NCI-H1092 (cell line): ENCODE measurements at places on chromosomes 6 and 20.

DNA sequence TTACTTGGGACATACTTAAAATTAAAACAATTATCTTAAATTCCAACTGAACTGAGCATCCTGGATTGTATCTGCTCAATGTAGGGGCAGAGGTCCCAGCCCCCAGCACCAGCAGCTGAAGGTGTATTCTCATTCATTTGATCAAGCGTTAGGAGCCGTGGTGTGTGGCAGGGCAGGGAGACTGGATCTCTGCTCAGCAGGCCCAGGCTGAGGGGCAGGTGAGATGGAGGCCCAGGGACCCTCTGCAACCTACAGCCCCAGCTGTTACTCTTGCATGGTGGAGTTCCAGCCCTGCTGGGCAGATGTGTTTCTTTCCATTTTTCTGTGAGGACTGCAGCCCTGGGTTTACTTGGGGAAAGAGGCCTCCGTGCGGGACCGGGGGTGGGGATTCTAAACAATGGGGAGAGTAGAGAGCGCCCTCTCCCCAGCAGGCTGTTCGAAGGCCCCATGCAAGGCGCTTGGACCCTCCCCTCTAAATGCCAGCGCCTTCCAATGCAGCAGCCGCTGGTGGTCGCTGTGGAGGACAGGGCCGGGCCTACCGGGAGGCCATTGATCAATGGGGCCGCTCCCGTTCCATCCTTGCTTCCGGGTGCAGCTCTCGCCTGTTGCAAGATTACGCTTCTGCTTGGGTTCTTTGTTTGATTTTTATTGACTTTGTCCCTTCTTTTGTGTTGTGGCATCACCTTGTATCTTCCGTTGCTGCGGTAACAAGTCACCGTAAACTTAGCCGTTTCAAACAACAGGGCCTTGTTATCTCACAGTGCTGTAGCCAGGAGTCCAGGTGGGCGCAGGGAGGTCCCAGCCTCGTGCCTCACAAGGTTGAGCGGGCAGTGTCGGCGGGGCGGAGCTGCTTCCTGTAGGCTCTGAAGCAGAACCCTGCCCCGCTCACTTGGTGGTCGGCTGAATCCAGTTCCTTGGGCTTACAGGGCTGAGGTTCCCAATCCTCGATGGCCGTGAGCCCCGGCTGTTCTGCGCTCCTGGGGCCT lies 134.8 kb upstream of the PHACTR3 start:
- DNase-seq: no peak

GRCh38 chr6:109705258-109705657 lies 14.2 kb downstream of the FIG4 start:
- DNase-seq: peak; percentile 81

DNA sequence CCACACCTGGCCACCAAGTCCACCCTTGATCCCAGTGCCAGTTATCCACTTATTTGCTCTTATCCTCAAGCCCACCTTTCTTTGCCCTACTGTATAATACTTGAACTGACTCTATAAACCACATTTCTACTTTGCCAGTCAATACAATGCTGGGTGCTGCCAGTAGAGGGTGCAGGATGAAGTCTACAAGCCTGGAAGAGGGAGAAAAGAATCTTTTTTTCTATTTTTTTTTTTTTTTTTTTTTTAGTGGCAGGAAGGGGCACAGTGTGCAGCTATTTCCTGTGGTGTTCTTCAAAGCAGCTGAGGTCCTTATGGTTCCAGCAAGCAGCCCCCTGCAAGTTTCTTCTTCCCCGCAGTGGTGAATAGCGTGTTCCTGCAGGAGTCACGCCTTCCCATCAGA lies 22.2 kb upstream of the GABRR1 start:
- DNase-seq: no peak

DNA sequence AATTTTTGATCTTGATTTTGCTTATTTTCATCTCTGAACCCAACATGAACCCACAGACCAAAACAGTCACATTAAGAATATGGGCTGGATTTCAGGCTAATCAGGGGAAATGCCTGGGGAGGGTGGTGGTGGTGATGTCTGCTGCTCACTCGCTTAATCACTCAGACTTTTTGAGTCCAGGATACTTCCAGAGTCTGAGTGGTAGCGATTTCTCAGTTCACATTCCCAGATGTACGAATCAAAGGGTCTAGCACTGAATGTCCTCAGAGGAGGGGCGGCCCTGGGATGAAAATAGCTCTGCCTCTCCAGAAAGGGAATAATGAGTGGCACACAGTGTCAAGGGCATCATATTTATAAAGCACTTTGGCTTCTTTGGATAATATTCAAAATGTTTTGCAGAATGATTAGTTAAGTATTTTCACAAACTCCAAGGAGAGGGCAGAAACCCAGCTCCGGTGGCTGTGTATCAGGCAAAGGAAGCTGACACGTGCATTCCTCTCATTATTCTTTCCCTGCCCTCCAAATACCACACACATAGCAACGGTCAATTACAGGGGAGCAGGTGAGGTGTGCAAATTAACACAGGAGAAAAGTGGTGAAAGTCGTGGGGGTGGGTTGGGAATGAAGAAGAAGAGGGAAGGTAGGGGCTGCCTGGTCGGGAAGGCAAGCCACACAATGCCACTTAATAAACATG lies 345.2 kb upstream of the RSPO3 start:
- DNase-seq: no peak

- no peak for DNase-seq
These were observed 2.6 kb downstream of the BPIFB2 start for GRCh38 chr20:33010133-33010504.

- DNase-seq: no peak
These were observed 64.9 kb upstream of the HMGCLL1 start for GRCh38 chr6:55643861-55644260.

DNA sequence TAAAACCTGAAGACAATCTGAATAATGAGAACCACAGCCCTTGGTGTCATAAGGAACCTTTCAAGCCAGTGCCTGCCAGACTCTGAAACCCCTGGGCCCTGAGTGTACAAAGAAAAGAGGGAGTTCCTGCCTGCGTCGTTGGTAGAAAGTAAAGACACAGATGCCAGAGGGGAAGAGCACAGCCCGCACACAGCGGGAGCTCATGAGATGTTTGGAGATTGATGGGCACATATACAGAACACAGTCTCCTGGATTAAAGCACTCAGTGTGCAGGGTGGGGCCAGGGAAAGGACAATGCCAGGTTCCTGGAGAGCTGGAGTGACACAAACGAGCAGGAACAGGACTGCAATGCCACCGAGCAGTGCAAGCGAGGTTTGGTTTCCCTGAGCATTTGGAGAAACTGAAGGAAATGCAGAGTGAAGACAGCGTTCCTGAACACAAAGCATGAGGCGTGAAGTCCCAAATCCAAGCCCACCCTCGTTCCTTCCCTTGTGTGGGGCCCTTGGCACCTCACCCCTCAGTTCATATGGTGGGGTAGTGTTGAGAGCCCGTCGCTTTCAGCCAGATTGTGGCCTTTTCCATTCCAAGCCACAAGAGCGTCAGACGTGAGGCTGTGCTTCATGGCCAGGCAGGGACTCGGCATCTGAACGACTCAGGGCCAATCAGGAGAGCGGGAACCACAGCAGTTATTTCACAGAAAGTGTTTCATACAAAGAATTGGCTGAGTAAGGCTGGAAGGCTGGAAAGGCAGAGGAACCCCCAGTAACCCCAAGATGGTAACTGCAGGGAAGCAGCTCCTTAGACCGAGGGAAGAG lies 41.0 kb upstream of the RPS6KA2 start:
- DNase-seq: no peak

GRCh38 chr6:16684896-16685554 lies 76.2 kb downstream of the ATXN1 start:
- no peak for DNase-seq

- no peak for DNase-seq
These were observed 126.6 kb downstream of the ADAT2 start for GRCh38 chr6:143323729-143324470.

DNA sequence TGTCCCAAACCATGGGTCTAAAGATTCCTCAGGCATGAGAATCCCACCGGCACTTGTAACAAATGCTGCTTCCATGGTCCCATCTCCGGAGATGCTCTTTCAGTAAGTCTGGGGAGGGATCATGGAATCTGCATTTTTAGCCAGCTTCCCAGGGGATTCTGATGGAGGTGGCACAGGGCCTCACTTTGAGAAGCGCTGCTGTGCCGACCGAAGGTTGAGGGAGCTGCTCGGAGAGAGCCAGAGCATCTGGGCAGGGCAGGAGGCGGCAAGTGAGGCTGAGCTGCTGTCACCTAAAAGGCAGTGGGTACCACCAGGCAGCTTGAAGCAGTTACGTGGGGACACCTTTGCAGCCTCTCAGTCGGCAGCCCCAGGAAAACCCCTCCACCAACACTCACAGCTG lies 100.2 kb upstream of the CDYL start:
- DNase-seq: no peak

DNA sequence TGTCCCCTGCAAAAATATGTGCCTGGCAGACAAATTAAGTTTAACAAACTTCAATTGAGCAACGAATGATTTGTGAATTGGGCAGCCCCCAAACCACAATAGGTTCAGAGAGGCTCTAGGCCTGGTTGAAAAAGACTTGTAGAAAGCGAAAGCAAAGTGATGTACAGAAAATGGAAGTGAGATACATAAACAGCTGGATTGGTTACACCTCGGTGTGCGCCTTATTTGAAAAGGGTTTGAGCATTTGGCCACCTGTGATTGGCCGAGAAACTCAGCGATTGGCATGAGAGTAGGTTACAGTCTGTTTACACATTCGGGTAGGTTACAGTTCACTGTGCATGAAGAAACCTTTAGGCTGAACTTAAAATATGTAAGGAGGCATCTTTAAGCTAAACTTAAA lies 136.9 kb downstream of the CD83 start:
- no peak for DNase-seq

- no peak for DNase-seq
These were observed 79.9 kb downstream of the PREX1 start for GRCh38 chr20:48747840-48748414.

DNA sequence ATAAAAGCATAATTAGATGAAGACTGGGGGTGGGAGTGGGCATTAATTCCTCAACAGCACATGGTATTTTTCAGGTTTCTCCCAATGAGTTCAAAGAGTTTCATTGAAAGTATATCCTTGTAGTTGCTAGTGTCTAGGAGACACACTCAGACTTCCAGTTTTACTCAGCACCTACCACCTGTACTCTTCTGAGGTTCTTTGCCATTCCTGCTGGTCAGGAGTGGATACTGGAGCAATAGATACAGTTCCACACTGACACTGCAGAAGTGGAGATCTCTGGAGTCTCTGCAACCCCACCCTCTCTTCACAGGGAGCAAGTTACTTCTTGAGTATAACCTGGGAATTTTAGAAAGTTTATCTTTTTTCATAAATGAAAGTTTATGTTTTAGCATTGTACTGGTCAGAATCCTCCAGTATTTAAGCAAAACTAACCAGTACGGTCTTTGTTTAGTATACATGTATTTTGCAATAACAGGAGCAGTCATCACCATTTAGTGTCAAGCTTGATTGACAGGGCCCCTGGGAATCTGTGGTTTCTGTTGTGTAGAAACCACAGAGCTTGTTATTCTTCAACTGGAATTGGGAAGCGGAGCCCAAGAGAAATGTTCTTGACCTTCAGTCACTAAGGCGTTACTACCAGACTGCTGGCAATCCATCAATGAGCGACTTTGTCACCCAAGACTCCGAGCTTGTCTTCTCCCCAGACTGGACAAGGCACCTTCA lies 148.1 kb downstream of the ZDHHC14 start:
- no peak for DNase-seq

DNA sequence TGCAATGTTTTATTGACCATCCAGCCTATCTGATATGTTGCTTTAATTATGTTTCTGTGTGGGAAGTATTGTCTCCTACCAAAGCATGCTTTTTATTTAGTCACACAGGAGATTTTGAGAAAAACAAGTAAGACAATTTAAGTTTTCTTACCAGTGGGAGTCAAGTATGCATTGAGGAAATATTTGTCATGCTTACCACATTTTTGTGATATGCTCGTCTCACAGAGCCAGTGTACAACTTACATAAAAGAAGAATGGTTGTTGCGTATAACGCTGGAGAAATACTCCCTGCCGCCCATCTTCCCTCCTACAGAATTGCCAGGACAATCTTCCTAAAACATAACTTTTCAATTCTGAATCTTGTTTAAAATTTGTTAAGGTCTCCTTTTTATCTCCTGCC lies 37.1 kb upstream of the FILIP1 start:
- no peak for DNase-seq

- no peak for DNase-seq
These were observed 1.6 kb downstream of the TOX2 start for GRCh38 chr20:43916073-43916880.

DNA sequence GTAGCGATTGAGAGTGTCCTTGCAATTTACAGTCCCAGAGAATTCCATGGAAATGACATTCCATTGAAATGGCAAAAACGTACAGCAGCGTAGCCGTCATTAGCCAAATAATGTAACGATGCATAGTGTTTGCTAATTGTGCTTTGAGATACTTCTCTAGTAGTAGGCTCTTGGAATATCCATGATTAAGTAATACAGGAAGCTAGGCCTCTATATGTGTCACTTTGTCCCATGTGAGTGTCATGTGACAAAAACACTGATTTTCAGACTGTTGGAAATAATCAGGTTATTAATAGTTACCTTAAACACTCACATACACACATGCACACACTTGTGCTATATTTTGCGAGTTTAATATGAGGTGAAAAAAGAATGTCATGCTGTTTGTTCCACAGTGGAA lies 35.2 kb downstream of the SLX4IP start:
- no peak for DNase-seq

GRCh38 chr6:22980446-22980845 lies 411.1 kb downstream of the HDGFL1 start:
- no peak for DNase-seq

GRCh38 chr6:4910037-4910760 lies 93.6 kb downstream of the RPP40 start:
- no peak for DNase-seq

- DNase-seq: no peak
These were observed 38.1 kb downstream of the TIAM2 start for GRCh38 chr6:155033021-155033791.

- DNase-seq: no peak
These were observed 9.6 kb downstream of the RIPOR2 start for GRCh38 chr6:24926192-24926591.

DNA sequence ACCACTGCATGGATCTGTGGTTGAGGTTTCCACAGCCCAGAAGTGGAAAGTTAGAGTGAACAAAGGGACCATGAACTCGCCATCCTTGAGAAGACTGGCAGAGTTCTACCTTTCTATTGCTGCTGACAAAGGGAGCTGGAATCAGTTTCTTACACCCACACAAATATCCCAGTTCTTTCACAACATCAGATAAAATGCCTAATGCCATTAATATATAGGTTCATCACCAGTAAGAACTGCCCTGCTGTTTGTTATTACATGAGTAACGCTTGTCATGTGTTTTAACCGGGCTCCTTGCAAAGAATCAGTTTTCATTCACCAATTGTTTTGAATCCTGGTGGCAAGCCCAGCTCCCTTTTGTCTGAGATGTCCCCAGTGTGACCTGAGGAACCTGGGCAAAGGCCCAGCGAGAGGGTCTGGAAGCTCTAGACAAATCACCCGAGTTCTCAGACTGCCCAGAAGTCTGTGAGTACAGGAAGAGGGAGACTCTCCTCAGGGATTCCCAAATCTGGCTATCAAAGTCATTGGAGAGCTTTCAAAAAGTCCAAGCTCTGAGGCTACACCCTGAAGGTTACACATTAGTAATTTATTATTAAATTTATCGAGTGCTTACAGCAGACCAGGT lies 7.5 kb upstream of the CD164 start:
- DNase-seq: no peak

GRCh38 chr6:33430334-33430733 lies 10.5 kb downstream of the SYNGAP1 start:
- no peak for DNase-seq

- DNase-seq: no peak
These were observed 36.9 kb upstream of the SLC16A10 start for GRCh38 chr6:111050261-111051023.

GRCh38 chr6:169246445-169246844 lies 7.2 kb downstream of the THBS2 start:
- no peak for DNase-seq
